Glomerular endothelial cell (primary cell): ENCODE measurements at places on chromosomes 7 and 10. TPM values are rescaled to one million over a fixed set of nuclear protein-coding genes. Genes with fewer than 3 reads are reported as not detected.

The CLCN1 gene
- not detected in 2 replicates for total RNA-seq

The TAS2R4 gene
- total RNA-seq = 0.29 and 0.58 TPM in 2 replicates

The PNLIPRP3 gene
- not detected in 2 replicates for total RNA-seq

The GIMAP2 gene
- total RNA-seq = 31.6 and 33.6 TPM in 2 replicates

DNA sequence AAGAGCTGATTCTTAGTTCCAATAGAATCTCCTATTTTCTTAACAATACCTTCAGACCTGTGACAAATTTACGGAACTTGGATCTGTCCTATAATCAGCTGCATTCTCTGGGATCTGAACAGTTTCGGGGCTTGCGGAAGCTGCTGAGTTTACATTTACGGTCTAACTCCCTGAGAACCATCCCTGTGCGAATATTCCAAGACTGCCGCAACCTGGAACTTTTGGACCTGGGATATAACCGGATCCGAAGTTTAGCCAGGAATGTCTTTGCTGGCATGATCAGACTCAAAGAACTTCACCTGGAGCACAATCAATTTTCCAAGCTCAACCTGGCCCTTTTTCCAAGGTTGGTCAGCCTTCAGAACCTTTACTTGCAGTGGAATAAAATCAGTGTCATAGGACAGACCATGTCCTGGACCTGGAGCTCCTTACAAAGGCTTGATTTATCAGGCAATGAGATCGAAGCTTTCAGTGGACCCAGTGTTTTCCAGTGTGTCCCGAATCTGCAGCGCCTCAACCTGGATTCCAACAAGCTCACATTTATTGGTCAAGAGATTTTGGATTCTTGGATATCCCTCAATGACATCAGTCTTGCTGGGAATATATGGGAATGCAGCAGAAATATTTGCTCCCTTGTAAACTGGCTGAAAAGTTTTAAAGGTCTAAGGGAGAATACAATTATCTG lies 1.6 kb downstream of the LRRTM3 start:
- DNase-seq = no peak

DNA sequence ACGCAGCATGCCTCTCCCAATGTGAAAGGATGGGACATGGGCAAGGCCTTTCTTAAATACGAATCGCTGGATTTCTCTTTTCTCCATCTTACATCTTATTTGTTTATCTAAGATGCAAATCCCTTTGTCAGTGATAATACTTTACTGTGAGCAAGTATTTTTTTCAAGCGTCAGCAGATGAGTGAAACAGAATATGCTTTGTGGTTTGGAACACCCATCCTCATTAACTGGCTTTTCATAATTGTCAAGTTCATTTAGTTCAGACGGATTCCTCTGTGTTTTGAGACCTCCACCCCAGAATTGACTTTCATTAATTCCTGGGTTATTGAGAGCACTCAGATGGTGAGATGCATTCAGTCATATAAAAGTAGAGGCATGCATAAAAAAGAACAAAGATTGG lies 149.8 kb downstream of the NSUN6 start:
- DNase-seq = no peak

- DNase-seq = no peak
Measured at GRCh38 chr7:116150588-116150987, 59.8 kb upstream of the TES start.

- DNase-seq = no peak
Measured at GRCh38 chr7:41750661-41751540, 48.0 kb upstream of the INHBA start.

DNA sequence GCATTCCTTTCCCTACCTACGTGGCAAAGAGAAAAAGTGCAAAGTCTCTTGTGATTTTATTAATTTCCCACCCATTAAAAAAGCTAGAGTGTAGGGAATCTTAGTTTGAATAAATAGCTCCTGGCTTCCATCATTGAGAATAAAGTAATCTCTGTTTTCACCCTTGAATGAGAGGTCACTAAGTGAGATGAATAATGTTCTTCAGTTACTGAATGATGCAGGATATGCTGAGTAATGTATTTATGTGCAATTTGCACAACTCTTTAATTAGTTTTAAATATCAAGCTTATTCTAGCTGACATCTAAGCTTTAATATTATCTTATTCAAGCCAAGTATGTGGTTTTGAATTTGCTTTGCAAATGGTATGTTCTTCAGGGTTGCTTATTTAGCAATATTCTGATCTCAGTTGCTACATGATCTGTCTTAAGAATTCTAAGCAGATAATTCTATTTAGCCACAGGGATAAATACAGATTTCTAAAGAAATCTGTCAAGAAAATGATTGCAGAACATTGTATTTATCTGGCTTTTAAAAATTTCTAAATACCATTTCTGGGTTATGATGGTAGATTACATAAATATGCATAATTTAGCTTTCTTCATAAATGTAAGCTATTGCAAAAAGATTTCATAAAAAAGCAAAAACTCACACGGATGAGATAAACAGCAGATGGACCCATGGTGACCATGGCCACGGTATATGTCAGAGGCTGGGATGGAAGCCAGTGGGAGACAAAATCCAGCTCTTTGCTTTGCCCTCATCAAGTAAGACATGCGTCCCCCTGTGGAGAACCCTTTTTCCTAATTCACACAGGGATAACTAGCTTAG lies 141.0 kb downstream of the MACC1 start:
- no peak for DNase-seq
